ENCODE measurements at places on chromosomes 12 and 14. TPM values are rescaled to one million over a fixed set of nuclear protein-coding genes. Genes with fewer than 3 reads are reported as not detected.

BCL11B gene
- total RNA-seq = 0.23 TPM

CMKLR1 gene
- total RNA-seq = not detected

CEBPE gene
- total RNA-seq = not detected

NCAPD2 gene
- total RNA-seq = 74.8 TPM

AMN1 gene
- total RNA-seq = 9.8 TPM

RGS6 gene
- total RNA-seq = not detected

SLC38A4 gene
- total RNA-seq = under 0.01 TPM

CLEC6A gene
- not detected for total RNA-seq

RTL1 gene
- total RNA-seq = not detected

GLIPR1 gene
- 50.4 TPM for total RNA-seq

C14orf39 gene
- 1.2 TPM for total RNA-seq

KCNK13 gene
- 0.12 TPM for total RNA-seq

LRFN5 gene
- total RNA-seq = 1.4 TPM

NANOG gene
- total RNA-seq = not detected

SMIM41 gene
- total RNA-seq = not detected

PLD4 gene
- total RNA-seq = not detected

C12orf54 gene
- total RNA-seq = not detected

NXPH4 gene
- not detected for total RNA-seq

GRIN2B gene
- total RNA-seq = 0.12 TPM

DYRK2 gene
- 24.7 TPM for total RNA-seq

FOXG1 gene
- 0.06 TPM for total RNA-seq

PTPRQ gene
- total RNA-seq = not detected

AQP5 gene
- total RNA-seq = not detected

BIN2 gene
- total RNA-seq = not detected

RFLNA gene
- 0.69 TPM for total RNA-seq

MYH6 gene
- not detected for total RNA-seq

KNTC1 gene
- 61.2 TPM for total RNA-seq

TBC1D30 gene
- total RNA-seq = 3.8 TPM

ZFHX2 gene
- total RNA-seq = 0.58 TPM

RNASE3 gene
- not detected for total RNA-seq

TRHDE gene
- total RNA-seq = 26.9 TPM

ADCY4 gene
- 8.0 TPM for total RNA-seq

OTX2 gene
- total RNA-seq = not detected

PLEKHG7 gene
- not detected for total RNA-seq

RAP1B gene
- 166 TPM for total RNA-seq

CDKL1 gene
- 47.4 TPM for total RNA-seq

GPR137C gene
- 1.1 TPM for total RNA-seq

TAS2R9 gene
- not detected for total RNA-seq

TPPP2 gene
- not detected for total RNA-seq

All from epithelial cell of proximal tubule (primary cell).